ENCODE measurements at places on chromosomes 7 and 10.
A peak's percentile ranks its signal among the peaks of the same experiment; 100 is the strongest.

DNA sequence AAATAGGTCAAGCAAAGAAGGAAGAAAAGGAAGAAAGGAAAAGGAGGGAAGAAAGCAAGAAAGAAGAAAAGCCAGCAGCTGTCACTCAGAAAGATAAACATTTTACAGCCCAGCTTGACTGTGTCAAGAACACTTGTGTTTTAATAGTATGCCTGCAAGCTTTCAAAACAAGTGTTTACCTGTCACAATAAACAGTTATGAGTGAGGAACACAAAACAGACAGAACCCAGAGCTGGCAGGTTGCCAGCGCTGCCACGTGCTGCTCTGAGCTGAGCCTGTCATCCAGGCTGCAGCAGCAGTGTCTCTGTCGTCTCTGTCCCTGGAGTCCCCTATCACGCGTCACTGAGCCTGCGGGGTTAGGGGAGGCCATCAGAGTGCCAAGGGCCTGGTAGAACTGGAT is 827.6 kb upstream of the AUTS2 start:
- no peaks in the 10 kb centered on the region for H3K36me3 ChIP-seq
- no peak overlapping the region for H3K4me3 ChIP-seq
- DNase-seq = no peak
- peaks cover 4% of the 10 kb centered on the region for H3K4me1 ChIP-seq

DNA sequence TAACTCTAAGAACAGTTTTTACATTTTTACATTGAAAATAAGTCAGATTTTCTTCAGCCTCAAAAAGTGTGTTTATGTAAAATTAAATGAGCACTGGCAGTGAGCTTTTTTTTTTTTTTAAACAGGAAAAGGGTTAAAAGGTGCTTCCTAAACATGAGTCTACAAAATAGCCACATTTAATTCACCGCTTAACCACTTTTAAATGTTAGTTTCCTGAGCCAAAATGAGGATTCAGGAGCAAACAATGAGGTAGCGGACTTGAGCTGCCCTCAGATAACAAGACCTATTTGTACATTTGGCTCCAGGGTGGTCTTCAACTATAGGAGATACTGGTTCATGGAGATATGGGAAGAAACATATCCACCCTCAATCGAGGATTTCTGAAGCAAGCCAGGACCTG is 22.8 kb downstream of the AKR1C3 start:
- H3K27ac ChIP-seq = no peak overlapping the region
- no peak overlapping the region for H3K4me3 ChIP-seq
- no peaks in the 10 kb centered on the region for H3K36me3 ChIP-seq
- no peak for DNase-seq
- H3K27me3 ChIP-seq = no peaks in the 10 kb centered on the region

GRCh38 chr7:33248671-33249070 is 119.3 kb downstream of the BBS9 start:
- H3K36me3 ChIP-seq = no peaks in the 10 kb centered on the region
- no peaks in the 10 kb centered on the region for H3K27me3 ChIP-seq
- no peak for DNase-seq
- no peak overlapping the region for H3K4me3 ChIP-seq

- peaks cover 23% of the 10 kb centered on the region for H3K27me3 ChIP-seq
- H3K4me3 ChIP-seq = no peak overlapping the region
- H3K27ac ChIP-seq = no peak overlapping the region
- DNase-seq = no peak
These were observed 5.9 kb downstream of the ZNF488 start for GRCh38 chr10:47378183-47378510.

DNA sequence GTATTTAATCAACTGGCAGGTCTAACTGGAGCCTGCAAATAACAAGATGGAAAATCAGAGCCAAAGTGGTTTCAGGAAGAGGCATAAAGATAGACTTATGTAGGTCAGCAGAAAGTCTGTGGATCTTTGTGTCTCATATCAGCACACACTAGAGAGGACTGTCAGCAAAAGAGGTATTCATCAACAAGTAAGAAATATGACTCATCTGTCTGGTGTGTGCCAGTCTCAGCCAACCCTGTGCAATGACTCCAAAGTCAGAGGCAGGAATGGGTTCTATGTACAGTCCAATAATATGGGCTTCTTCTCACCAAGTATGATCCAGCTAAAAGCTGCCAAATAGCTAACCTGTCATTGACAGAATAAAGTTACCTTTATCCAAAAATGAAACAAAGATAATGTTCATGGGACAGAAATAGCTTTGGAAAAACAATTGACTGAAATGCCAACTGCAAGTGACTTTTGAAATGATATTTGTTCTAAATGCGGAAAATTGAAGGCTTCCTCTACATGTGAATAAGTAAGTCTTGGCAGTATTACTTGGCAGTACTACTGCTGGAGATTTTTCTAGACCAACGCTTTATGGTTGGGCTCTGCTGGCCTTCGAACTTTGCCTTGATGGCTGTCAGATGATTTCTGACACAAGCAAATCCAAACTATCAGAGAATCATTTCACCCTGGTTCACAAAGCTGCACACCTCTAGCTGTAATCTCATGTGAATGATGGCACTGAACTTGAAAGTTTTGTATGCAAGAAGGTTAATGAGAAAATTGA is 272.3 kb upstream of the SEMA3C start:
- H3K4me3 ChIP-seq = no peak overlapping the region
- H3K36me3 ChIP-seq = no peaks in the 10 kb centered on the region
- no peak for DNase-seq
- peaks cover 25% of the 10 kb centered on the region for H3K4me1 ChIP-seq
- H3K27ac ChIP-seq = peak overlapping the region; percentile 67

Data from chondrocyte (in vitro differentiated cells).